ENCODE measurements at places on chromosomes 7 and 10.

DNA sequence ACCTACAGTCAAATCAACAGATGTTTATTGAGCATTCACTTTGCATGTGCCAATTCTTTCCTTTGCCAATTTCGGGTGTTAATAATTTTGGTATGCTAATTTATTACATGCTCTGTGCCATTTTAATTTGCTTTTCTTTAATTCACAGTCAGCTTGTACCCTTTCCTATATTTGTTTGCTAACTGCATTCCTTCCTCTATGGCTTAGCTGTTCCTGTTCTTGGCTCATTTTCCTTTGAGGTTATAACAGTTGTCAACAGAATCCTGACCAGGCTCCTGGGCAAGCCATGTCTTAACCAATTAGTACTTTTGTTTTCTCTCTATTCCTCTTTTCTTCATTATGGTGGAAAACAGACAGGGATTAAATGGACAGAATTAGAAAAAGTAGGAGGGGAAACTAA lies 73.6 kb upstream of the RPA3 start:
- DNase-seq: no peak

GRCh38 chr10:117830787-117831212 lies 215.9 kb downstream of the RAB11FIP2 start:
- no peak for DNase-seq

DNA sequence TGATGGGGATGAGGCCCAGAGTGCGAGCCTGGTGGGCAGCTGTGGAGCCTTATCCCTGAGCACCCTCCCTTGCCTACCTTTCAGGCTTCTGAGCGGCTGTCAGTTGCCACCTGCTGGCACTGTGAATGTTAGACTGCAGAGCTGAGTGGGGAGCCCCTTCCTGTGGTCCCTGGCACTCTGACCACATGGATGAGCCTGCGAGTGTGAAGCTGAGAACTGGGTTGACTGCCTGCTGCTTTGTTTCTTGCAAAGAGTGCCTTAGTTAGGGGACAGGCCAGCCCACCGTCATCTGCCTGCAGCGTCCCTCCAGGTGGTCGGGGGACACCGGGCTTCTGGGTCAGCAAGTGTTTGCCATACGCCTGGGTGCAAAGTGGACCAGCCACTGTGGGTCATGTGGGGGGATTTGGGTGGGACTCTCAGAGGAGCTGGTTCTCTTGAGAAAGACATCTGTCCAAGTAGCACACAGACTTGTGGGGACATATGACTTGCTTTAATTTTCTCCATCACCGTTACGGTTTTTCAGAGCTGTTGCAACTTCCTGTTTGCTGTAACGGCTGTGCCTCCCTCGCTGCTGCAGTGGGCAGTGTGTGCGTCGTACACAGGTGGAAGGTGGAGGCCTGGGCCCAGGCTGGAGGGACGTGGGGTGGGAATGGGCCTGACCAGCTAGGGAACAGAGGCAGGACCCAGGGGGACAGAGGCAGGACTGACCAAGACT lies 13.7 kb downstream of the INPP5A start:
- DNase-seq: no peak

DNA sequence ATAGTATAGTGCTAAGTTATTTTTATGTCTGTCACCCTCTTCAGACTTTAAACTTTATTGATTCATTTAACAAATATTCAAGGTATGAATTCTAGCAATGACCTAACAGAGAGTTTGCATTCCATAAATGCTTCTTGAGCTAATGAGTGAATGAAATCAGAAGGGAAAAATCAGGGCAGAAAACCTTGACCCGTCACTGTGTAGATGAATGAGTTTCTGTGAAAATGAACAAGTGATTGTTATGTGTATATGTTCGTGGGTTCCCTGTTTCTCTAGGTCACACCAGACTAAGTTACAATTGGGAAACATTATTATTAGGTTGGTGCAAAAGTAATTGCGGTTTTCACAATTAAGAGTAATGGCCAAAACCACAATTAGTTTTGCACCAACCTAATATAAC lies 30.1 kb downstream of the APBB1IP start:
- DNase-seq: no peak

DNA sequence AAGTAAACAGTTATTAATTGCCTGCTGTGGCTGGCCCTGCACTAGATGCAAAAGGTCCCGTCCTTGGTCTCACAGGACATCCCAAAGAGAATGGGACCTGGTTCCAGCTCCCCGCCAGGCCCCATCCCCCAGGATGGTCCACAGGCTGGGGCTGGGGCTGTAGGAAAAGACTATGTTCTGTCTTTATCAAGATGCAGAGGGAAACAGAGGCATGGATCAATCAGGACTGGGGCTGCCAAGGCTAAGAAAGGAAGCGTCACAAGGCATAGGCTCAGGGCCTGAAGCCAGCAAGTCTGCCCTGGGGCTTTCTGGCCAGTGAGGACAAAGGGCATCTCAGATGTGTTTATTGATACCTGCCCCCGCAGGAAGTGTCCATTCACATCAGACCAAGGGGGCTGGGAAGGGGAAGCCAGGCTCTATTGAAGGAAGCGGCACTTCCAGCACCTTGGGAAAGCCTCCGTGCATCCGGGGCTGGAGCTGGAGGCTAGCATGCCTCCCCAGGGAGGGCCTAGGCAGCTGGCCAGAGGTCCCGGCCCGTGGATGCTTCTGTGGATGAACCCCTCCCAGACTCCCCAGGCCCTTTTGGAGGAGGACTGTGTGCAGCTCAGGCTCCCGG lies 5.8 kb downstream of the VSIR start:
- no peak for DNase-seq

DNA sequence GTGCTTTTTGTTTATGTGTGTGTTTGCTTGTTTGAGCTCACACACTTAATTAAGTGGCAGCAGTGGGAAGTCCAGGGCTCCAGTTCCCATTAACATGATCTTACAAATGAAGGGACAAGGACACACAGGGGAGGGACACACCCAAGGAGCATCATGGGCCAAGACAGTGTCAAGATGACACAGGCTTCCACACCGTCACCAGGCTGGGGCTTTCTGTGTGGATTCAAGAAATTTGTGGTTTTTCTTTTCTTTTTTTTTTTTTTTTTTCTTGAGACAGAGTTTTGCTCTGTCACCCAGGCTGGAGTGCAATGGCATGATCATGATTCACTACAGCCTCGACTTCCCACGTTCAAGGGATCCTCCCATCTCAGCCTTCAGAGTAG lies 173.6 kb downstream of the KIAA1217 start:
- no peak for DNase-seq

DNA sequence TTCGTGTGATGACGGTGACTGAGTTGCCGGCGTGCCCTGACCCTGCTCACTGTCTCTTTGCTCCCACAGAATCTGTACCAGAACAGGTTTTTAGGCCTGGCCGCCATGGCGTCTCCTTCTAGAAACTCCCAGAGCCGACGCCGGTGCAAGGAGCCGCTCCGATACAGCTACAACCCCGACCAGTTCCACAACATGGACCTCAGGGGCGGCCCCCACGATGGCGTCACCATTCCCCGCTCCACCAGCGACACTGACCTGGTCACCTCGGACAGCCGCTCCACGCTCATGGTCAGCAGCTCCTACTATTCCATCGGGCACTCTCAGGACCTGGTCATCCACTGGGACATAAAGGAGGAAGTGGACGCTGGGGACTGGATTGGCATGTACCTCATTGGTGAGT lies 199.2 kb downstream of the HECW1 start:
- DNase-seq: no peak
